Activated naive CD4-positive, alpha-beta T cell (primary cell): ENCODE measurements at places on chromosomes 5 and 9.

DNA sequence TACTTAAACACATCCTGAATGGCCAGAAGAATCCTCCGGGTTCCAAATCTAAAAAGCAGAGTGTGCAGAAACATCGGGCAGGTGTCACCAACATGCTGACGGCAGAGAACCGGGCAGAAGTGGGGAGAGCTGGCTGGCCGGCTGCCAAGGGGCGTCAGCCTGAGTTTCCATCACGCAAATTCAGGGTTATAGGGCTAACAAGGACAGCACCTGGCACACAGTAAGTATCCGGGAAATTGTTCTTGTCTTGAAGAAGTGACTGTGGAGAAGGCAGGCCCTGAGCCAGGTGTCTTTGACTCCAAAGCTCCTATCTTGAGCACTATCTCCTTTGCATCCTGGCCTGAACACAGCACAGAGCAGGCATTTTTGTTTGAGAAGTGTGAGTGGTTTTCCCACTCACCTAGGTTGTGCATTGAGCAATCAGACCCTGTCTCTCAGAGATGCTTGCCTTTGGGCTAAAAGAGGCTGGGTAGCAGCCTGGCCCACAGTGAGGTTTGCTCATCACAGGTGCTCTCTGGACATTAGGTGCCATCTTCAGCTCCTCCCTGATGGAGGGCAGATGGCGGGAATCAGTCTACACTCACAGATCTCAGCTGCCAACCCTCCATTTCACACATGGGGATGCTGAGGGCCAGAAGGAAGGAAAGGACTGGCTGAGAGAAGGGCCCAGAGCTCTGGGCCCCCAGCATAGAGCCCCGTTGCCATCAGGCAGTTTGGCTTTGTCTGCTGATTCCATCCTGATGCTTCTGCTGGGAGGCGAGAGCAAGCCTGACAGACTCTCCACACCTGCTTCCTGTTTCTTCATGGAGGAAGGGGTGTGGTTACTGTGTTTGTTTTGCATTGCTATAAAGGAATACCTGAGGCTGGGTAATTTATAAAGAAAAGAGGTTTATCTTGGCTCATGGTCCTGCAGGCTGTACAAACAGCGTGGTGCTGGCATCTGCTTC, 52.8 kb downstream of the WHRN start:
- DNase-seq, result no peak

DNA sequence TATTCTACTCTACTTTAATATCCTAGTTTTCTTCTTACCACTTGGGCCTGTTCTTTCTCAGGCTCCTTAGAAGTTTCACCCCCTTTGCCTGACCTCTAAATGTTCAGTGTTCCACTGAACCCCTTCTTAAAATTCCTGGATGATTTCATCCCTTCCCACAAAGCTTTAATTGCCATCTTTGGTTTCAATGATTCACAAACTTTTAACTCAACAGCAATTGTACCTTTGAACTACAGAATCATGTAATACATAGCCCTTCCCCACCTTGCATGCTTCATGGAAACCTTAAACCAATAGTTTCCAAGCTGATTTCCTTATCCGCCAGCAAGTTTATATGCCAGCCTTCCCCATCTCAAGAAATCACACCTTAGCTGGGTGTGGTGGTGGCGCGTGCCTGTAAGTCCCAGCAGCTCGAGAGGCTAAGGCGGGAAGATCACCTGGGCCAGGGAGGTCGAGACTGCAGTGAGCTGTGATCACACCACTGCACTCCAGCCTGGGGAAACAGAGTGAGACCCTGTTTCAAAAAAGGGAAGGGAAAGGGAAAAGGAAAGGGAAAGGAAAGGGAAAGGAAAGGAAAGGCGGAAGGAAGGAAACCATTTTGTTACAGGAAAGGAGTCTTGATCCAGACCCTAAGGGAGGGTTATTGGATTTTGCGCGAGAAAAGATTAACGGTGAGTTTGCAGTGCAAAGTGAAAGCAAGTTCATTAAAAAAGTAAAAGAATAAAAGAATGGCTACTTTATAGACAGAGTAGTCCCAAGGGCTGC, 1023.7 kb upstream of the DMAC1 start:
- no peak for DNase-seq

DNA sequence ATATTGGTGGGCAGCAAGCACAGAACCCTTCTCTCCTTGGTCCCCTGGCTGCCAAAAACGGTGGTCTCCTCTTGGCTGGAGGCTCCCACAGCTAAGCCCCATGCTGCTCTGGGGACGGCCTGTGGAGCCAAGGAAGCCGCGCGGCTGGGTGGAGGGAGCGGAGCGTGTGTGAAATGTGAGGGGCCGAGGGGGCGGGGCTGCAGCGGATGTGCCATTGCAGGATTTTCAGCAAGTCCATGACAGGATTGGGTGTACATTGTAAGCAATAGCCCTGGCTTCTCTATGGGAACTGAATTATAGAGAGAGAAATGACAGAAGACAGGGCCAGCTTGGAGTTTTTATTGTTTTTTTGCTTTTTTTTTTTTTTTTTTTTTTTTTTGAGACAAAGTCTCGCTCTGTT, 336.5 kb downstream of the DIRAS2 start:
- DNase-seq, result no peak

DNA sequence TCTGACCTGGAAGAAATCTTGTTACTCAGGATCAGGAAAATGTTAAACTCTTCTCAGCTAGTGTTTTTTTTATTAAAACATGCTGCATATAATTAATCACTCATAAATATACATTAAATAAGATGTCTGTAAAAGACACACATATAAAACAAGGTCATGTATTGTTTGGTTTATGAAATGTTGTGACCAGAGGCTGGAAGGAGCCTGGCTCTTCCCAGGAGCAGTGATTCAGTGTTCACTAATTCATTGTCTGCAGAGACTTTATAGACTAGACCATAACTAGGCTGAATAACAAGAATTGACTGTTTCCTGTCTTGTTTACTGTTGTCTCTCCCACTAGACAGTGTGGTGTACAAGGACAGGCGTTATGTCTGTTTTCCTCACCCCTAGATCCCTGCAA, 49.1 kb upstream of the ANKRD55 start:
- no peak for DNase-seq

DNA sequence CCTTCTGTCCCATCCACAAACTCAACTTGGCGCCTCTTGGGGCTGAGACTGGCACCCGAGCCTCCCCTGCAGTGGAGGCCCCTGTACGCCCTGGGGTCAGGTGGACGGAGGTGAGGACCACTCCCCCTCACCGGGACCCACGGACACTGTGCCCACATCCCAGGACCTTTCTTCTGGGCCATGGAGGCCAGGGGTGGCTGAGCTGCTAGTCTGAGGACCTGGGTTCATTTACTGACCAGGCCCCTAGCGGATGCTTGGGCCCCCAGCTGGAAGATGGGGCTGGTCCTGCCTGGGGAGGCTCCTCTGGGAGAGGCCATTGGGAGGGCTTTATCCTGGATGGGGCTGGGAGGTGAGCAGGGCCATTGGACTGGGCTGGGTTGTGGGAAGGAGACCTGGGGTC, 16.9 kb upstream of the SLC6A19 start:
- DNase-seq, result no peak

DNA sequence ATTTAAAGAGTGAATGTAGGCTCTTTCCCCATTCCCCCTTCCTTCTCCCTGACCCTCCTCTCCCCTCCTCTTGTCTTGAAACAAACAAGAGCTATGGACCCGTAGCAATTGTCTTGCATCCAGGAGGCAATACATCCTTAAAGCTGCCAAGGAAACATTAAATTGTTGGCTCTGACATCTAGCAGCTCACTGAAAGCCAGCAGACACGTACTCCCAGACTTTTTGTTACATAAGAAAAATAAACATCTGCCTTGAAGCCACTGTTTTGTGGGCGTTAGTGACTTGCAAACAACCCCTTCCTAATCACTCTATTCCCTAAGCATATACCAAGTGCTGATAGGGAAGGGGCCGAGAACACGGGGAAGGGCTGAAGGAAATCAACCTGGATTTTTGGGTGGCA, 8.6 kb downstream of the SLC45A2 start:
- no peak for DNase-seq

GRCh38 chr5:140356853-140357725, 2.9 kb upstream of the SLC4A9 start:
- DNase-seq, result no peak

- no peak for DNase-seq
Observed at GRCh38 chr5:131640043-131640856, 5.2 kb upstream of the RAPGEF6 start.

DNA sequence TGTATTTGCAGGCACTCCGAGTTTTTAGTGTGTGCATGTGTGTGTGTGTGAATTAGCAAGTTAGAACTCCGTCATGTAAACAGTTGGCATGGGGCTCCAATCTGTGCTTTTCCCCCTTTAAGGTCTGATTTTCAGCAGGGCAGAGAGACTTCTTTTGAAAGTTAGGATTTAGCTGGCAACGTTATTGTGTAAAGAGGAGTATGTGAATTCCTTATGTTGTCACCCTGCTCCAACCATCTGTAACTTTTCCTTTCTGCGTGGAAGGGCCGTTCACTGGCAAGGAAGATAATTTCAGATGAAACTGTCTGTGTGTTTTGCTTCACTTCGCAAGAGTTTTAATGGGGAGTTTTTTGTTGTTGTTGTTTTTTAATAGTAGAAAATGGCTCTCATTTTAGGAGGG, 332 bp downstream of the SGCD start:
- DNase-seq, result no peak

GRCh38 chr5:117191251-117191650, 616.6 kb upstream of the SEMA6A start:
- no peak for DNase-seq

DNA sequence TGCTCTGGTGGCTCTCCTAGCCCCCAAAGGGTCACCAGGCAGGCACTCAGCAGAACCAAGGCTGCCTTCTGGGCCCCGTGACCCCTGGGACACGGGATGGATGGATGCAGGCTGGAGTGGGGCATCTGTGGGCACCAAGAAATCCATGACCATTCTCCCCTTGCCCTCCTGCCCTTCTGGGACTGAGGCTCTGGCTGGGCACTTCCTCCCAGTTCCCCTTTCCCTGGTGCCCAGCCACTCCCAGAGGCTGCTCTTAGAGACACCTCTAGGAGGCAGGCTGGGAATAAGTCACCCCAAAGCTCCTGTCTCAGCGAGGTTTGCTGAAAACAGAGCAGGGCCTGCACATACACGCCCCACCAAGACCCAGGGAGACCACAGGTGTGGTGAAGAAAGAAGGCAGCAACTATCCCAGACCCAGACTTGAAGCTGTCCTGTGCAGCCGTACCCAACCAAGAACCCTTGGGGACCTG, 943 bp downstream of the STING1 start:
- DNase-seq, result no peak

DNA sequence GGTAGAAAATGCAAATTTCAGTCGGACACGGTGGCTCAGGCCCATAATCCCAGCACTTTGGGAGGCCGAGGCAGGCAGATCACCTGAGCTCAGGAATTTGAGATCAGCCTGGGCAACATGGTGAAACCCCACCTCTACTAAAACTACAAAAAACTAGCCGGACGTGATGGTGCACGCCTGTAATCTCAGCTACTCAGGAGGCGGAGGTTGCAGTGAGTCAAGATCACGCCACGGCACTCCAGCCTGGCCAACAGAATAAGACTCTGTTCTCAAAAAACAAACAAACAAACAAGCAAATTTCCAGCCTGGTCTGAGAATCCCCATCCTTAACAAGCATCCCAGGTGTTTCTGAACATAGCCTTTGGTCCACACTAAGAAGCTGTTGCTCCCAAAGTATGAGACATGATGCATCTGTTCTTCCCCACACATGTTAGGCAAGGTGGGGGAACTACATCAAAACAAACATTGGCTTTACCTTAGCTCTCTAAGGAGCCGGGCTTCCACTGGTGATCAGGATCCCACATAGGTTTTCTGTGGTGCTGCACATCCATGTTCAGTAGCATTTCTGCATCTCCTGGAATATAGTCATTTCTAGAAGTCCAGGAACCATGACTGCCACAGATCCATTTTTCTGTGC, 92.5 kb upstream of the DMRT1 start:
- no peak for DNase-seq

- no peak for DNase-seq
Observed at GRCh38 chr5:76152700-76153099, 69.5 kb downstream of the SV2C start.

GRCh38 chr9:90544488-90544887, 98.1 kb downstream of the DIRAS2 start:
- DNase-seq, result no peak

GRCh38 chr9:120916588-120916987, 10.0 kb downstream of the TRAF1 start:
- no peak for DNase-seq

- DNase-seq, result no peak
Observed at GRCh38 chr9:38226491-38226951, 157.5 kb upstream of the SHB start.

- DNase-seq, result no peak
Observed at GRCh38 chr9:95132366-95133324, 184.9 kb downstream of the FANCC start.

- no peak for DNase-seq
Observed at GRCh38 chr5:175394601-175395000, 49.4 kb downstream of the DRD1 start.

GRCh38 chr5:137843676-137844299, 23.9 kb upstream of the MYOT start:
- DNase-seq, result no peak

GRCh38 chr9:97064176-97064575, 25.2 kb upstream of the CTSV start:
- no peak for DNase-seq

- no peak for DNase-seq
Observed at GRCh38 chr5:1755321-1755949, 44.2 kb downstream of the MRPL36 start.

GRCh38 chr5:127580731-127581130, 63.3 kb downstream of the PRRC1 start:
- no peak for DNase-seq

DNA sequence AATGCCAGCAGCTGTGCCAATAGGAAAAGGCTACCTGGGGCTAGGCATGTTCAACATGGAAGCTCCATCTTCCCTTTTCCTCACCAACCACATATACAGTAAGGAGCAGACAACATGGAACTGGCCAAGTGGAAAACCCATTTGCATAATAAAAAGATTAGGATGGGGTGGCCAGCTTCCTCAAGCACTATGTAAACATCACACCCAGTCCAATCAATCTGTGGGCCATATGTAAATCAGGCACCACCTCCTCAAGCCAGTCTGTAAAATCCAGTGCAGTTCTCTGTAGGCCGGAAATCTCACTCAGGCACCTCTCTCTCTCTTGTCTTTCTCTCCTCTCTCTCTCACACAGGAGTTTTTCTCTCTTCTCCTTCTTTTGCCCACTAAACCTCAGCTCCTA, 360.2 kb upstream of the GRIA1 start:
- DNase-seq, result no peak
